ENCODE measurements at places on chromosomes 1 and 21.

DNA sequence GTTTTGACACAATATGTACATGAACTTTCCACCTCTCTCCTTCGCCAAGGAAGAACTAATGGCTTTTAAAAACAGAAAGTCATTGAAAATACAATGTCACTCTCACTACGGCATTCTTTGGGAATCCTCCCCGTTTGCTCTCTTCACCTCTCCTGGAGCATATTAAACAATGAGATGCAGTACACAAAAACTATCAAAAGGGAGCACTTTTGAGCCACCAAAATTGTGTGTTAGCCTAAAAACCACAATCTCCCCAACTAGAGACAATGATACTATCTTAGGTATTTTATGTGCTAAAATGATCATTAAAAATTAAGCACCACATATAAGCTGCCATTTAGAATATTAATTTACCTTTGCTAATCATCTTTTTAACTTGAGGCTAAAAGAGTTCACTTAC, 425.5 kb downstream of the KCTD3 start:
- DNase-seq = peak; percentile 49

DNA sequence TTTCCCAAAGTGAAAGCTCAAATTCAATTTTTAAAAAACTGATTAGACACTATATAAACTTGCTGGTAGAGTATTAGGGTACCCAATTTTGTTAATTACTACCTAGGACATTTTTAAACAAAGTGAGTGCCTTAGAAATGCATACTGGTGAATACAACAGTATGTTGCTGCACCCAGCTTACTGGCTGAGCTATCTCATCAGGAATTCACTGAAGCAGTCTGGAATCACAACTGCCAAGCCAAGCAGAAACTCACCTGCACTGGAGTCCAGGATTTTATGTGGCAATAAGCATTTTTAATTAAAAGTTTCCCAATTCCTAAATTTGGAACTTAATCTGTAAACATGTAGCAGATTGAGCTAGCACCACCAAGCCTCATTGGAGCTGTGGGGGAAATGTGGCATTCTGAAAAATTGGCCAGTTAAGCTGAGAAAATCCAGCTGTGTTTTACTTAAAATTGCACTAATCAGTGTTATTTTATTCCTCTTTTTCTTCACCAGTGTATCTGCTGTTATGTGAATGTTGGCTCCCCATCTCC, 61.8 kb downstream of the CLEC20A start:
- DNase-seq = no peak

DNA sequence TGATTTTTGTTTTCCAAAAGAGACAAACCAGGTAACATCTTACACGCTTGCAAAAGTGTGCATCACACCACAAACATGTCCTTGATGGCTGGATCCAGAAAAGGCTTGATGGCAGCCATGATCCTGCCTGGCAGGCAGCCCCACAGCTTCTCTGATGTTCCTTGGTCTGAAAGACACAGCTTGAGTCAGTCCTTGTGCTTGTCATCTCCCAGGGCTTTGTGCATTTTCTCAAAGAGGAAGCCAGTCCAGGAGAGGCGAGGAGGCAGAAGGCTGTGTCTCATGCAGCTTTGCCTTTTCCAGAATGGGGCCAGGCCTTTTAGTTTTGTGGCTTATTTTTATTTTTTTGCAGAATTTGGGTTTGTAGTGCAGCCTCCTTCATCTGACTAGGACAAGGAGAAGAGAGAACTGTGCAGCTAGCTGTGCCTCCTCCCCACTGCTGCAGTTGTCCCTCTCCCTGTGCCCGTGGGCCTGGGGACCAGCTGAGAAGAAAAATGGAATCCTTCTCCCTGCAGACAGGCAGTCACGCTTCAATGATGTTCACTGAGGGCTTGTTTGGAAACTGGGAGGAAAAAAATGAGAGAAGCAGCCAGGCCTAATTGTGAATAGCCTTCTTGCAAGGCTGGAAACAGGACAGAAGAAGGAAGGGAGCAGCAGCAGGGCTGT, 7.4 kb downstream of the FNDC5 start:
- no peak for DNase-seq

DNA sequence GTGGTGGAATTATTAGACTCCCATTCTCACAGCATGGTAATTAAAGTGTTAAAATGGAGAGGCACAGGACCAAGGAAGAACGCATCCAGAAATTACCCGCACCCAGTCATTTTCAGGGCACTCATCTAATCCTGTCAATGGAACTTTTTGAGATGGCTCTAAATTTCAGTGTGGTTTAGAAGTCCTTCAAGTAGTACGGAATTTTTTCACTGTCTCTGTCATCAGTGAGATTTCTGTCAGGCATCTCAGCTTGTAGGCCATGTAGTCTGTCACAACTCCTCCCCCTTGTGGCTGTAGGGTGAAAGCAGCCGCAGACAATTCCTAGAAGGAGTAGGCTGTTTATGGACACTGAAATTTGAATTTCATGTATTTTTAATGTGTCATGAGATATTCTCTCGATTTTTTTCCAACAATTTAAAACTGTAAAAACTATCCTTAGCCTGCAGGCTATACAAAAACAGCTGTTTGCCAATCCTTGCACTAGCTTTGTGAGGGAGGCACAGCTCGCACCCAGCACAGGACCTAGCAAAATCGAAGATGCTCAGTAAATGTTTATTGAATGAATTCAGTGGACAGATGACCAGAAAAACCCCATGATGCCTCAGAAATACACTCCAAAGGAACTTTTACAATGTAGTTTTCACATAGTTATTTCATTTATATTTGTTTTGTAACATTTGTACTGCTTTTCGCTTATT, 6.6 kb upstream of the NUP133 start:
- peak; percentile 71 for DNase-seq

- DNase-seq = no peak
Measured at GRCh38 chr1:150441121-150441520, 46.1 kb upstream of the TARS2 start.

- no peak for DNase-seq
Measured at GRCh38 chr1:187300081-187300480, 471.3 kb downstream of the PLA2G4A start.
